ENCODE measurements at places on chromosomes 11 and 22. TPM values are rescaled to one million over a fixed set of nuclear protein-coding genes. Genes with fewer than 3 reads are reported as not detected.

- no peak for DNase-seq
Measured at GRCh38 chr11:106447631-106448191, 370.2 kb downstream of the AASDHPPT start.

Gene OR8D4
- total RNA-seq = not detected

GRCh38 chr22:32650553-32651345 is 150.8 kb upstream of the TIMP3 start:
- no peak for DNase-seq

Gene RIMBP3B
- 0.21 TPM for total RNA-seq

DNA sequence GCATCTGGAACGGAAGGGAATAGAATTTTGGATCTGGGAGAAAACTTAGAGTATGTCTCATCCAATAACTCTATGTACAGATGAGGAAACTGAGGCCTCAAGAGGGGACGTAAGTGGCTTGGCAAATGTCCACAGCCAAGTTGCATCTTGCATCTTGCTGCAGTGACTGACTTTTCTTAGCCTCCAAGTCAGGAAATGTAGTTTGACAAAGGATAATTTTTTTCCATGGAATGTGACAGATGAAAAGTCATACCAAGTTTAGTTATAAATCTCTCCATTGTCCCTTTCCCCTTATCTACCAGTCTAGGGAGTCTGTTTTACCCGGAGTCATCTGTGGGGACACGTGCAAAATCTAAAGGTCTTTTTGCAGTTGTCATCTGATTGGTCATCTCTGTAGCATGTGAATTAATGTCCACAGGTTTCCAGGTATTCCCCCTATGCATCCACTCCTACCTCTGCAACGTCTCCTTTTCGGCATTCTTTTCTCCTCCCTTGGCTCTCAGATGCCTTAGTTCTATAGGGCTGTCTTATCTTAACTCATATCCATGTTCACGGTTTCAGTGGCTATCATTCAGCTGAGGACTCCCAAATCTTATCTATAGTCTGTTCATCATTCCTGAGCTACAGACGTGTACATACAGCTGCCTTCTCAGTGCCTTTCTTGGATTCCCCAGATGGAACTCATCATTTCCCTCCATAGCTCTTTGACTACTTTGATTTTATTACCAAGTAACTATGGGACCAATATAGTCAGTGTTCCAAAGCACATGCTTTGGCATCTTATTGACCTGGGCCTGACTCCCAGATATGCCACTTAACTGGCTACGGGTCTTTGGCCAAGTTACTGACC is 139.5 kb upstream of the TIMP3 start:
- DNase-seq = no peak

Gene DDTL
- total RNA-seq = 2.9 TPM

Gene DNAJB7
- not detected for total RNA-seq

Gene KCNQ1OT1
- total RNA-seq = 1.6 TPM

DNA sequence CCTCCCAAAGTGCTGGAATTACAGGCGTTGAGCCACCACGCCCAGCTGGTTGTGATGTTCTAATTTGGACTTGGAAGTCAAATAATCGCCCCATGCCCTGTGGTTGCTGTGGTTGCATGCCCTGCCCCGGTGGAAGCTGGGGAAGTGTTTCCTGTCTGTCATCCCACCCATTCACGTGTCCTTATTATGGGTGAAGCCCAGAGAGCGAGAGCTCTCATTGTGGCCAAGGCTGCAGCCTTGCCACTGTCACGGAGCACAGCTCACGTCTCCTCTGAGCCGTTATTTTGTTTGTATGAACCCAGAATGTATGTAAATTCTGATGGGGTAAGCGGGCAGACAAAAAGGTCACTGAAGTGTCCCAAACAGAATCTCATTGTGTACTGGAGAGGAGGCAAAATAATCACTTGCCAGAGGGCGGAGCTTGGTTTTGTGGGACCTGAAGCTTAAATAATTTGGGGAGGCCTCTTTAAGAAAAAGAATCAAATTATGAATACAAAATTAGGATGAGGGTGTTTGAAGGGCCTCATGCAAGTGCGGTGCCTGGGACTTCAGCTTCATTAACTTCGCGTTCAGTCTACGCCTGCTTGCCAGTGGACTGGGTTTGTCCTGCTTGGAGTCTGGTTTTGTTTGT is 25.8 kb upstream of the TREH start:
- peak; percentile 63 for DNase-seq

GRCh38 chr22:21642584-21643448 is 714 bp downstream of the SDF2L1 start:
- peak; percentile 58 for DNase-seq

Gene ENTHD1
- total RNA-seq = not detected

DNA sequence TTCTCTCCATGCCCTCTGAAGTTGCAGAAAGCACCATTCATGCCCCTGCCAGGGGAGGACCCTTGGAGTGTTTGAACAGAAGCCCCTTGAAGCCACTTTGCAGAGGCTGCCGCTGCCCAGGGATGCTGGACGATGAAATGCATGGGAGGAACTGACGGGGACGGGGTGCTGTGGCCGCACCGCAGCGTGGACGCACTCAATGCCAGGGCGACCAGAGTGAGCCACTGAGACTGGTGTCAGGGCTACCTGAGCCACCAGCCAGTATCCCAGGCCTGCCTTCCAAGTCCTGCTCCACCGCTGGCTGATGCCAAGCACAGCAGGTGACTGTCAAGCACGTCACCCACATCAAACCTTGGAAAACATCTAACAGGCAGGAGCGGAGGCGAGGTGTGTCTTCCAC is 17.6 kb downstream of the PHF21B start:
- DNase-seq = no peak

DNA sequence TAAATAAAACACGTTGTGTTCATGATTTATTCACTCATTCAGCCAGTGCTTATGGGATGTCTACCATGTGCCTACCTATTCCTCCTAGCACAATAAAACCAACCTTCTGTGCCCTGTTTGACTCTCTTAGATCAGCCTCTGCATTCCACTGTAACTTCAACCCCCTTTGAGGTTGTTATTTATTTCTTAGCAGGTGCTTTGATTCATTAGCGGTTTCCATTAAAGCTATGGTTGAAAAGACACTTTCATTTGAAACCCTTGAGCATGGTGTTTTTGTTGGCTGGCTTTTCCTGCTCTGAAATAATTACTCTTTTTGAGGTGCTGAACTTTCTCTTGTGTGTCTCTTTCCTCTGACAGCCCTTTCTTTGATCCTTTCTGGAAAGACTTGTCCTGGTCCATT is 570.6 kb upstream of the LARGE1 start:
- DNase-seq = no peak

DNA sequence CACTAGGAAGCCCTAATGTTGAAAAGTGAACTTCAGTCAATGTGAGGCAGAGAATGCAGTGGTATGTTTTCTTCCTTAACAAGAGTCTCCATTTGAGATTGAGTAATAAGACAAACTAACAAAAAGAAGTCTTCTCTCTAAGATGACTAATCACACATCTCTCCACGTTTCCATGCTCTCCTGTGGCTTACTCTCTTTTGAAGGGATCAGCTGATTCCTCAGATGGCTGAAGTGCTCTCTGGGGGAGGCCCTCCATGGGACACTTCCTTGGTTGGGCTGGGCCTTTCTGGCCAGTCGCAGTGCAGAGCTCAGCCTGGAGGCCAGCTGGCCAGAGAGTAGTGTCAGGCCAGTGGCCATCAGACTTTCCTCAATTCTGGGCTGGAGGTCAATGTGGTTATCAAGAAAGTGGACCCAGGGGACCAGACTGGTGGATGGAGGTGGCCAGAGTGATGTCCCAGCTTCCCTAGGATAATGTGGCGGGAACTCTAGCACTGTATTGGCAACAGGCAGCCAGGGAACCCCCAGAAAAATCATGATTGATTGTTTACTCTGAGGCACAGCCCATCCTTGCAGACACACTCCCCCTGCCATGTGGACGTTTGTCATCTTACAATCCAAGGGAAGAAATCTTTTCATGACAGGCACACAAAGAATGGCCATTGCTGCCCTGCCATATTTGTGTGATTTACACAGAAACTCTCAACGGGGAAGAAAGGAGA is 14.5 kb downstream of the CSRP3 start:
- DNase-seq = no peak

GRCh38 chr22:26398741-26399153 is 30.3 kb upstream of the ASPHD2 start:
- peak; percentile 57 for DNase-seq

DNA sequence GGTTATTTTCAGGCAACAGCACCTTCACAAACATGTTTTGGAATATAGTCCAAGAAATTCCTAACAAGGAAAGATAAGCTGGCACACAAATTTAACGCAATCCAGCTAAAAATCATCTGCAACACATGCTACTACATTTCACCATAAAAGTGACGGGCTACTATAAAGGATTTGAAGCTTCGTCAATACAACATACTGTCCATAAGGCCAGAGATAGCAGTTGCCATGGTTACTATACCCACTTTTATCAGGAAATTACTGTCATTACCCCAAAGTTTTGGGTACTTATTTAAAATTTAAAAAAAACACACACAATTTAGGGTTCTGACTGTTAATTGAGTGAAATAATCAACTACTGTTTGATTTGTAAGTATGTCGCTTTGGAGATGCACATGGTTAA is 6.9 kb downstream of the PHF21A start:
- DNase-seq = no peak

Gene SLC22A8
- not detected for total RNA-seq

DNA sequence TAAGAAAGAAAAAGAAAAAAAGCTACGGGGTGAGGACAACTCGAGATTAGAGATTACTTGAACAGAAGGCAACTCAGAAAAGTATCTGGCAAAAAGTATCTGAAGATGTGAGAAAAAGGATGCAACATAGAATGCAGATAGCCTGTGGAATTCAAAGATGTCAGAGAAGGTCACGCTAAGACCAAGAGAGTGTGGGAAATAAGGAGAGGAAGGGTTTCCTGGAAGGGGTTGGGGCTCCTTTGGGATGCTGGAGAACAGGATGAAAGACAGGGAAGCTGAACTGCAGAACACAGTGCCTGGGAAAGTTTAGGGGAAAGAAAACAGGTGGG is 1.2 kb downstream of the GUCY1A2 start:
- DNase-seq = no peak

Gene PIH1D2
- 6.4 TPM for total RNA-seq

Gene CARD16
- total RNA-seq = 97.3 TPM

GRCh38 chr11:87252869-87253268 is 215.1 kb downstream of the TMEM135 start:
- no peak for DNase-seq

DNA sequence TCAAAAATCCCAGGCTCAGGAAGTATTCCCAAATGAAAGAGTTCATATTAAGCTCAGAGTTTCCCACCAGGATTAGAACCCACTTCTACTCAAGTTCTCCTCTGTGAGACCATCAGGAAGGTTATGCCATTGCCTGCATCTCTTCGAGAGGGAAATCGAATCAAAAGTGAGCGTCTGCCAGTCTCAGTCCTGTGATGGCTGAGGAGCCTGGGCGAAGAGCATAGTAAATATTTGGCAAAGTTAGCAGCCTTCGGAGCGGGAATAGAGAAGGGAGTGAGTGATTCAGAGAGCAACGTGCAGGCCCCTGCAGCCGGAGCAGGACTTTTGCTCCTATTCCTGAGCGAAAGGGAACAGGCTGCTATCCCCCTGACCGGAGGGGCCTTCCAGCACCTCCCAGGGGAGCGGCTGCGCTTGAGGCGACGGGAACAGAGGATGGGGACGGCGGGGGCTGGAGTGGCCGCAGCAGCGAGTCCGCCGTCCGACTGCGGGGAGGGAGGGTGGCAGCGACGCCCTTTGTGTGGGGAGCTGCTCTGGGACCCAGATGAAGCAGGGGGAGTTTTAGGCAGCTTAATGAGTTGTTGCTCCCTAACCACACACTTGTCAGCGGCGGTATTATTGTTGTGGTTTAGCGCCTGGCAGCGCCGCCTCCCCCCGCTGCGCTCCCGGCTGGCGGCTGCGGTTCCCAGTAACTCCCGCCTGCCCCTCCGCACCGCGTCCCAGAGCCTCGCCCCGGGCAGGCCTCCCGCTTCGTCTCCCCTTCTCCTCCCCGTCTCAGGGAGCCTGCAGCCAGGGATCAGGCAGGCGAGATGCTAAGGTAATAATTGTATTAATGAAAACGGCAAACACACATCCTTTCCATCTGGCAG is 21.7 kb upstream of the NRGN start:
- peak; percentile 62 for DNase-seq

- DNase-seq = no peak
Measured at GRCh38 chr22:47463220-47463619, 700.8 kb downstream of the TBC1D22A start.

Gene SYCE3
- not detected for total RNA-seq

Gene POTEH
- not detected for total RNA-seq

Gene EHBP1L1
- 110 TPM for total RNA-seq

Gene CASP12
- 1.6 TPM for total RNA-seq

DNA sequence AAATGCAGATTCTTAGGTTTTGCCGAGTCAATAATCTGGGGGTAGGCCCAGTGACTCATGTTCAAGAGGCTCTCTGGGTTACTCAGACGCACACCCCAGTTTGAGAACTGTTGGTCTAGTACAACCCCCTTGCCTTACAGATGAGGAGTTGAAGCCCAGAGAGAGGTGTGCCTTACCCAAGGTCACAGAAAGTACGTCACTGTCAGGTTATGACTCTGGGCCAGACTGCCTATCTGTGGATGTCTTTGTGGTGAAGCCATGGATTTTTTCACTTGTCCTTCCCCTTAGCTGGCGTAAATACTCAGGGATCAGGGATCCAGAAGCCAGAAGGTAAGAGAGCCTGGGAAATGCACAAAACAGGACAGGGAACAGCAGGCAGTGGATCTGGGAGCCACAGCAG is 25.2 kb upstream of the NECTIN1 start:
- no peak for DNase-seq

- DNase-seq = no peak
Measured at GRCh38 chr11:129694538-129694937, 121.1 kb upstream of the TMEM45B start.

Gene GRM5
- total RNA-seq = 0.21 TPM

- DNase-seq = peak; percentile 10
Measured at GRCh38 chr11:119345685-119346084, 820 bp downstream of the MFRP start.

DNA sequence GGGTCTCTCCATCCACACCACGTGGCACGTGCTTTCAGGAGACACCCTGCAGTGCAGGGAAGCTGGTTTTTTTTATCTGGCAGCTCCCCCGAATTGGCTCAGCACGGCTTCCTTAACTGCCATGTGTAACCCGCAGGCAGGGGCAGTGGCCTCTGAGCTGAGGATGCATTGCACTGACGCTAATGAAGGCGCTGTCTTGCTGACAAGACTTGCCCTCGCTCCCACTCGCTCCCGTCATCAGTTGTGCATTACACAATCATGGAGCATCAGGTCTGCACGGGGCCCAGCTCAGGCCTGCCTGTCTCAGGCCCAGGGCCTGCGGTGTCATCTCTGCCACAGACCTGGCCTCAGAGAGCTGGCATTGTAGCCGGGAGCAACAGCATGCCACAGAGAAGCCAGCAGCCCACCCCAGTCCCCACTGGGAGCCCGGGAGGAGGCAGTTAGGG is 95.9 kb downstream of the ARHGAP8 start:
- no peak for DNase-seq

Gene MRGPRX3
- total RNA-seq = not detected

- DNase-seq = no peak
Measured at GRCh38 chr11:74669211-74670160, 61.7 kb downstream of the CHRDL2 start.

Gene VWA5A
- 37.9 TPM for total RNA-seq

Gene SAA4
- total RNA-seq = 0.62 TPM
